ENCODE measurements at places on chromosomes 6 and 20. TPM values are rescaled to one million over a fixed set of nuclear protein-coding genes. Genes with fewer than 3 reads are reported as not detected.

The TMEM244 gene
- not detected for total RNA-seq

The RPRD1B gene
- total RNA-seq = 55.4 TPM

- no peak overlapping the region for H3K27ac ChIP-seq
- no peak for DNase-seq
- no peaks in the 10 kb centered on the region for H3K36me3 ChIP-seq
- no peak overlapping the region for H3K4me3 ChIP-seq
- no peaks in the 10 kb centered on the region for H3K27me3 ChIP-seq
Measured at GRCh38 chr6:100614386-100614785, 149.7 kb upstream of the SIM1 start.

GRCh38 chr6:84897988-84898594 is 133.7 kb upstream of the TBX18 start:
- no peaks in the 10 kb centered on the region for H3K36me3 ChIP-seq
- H3K27ac ChIP-seq = no peak overlapping the region
- no peak overlapping the region for H3K4me3 ChIP-seq
- no peak for DNase-seq
